ENCODE measurements at places on chromosomes 7 and 10.

DNA sequence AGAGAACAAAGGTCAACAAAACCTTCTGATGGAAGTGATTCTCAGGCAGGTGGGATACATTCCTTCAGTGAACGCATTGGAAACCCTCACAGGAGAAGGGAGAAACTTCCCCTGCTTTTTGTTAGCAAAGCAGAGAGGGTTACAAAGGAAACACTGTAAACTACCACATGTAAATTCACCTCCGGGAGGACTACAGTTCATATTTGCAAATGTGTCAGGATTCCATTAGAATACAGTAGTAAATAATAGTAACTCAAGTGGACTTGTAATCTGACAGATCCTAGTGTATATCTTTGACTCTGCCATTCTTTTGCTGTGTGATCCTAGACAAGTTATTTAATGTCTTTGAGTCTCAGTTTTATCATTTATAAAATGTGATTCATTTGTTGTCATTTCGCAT is 504.3 kb upstream of the NRP1 start:
- no peak for DNase-seq

GRCh38 chr7:159281573-159281972 is 136.9 kb upstream of the VIPR2 start:
- no peak for DNase-seq

- DNase-seq: peak; percentile 43
These were observed 569 bp downstream of the ZNF316 start for GRCh38 chr7:6637544-6638229.

- no peak for DNase-seq
These were observed 34.2 kb downstream of the C10orf71 start for GRCh38 chr10:49333192-49333591.

GRCh38 chr10:110005719-110006118 is 2.1 kb upstream of the ADD3 start:
- peak; percentile 64 for DNase-seq

GRCh38 chr10:126663328-126663727 is 7.2 kb downstream of the C10orf90 start:
- DNase-seq: no peak

GRCh38 chr7:107579554-107579884 is 527 bp upstream of the BCAP29 start:
- no peak for DNase-seq

GRCh38 chr7:133662830-133663229 is 410.0 kb downstream of the EXOC4 start:
- no peak for DNase-seq

GRCh38 chr7:106010866-106011265 is 47.8 kb downstream of the CDHR3 start:
- no peak for DNase-seq

DNA sequence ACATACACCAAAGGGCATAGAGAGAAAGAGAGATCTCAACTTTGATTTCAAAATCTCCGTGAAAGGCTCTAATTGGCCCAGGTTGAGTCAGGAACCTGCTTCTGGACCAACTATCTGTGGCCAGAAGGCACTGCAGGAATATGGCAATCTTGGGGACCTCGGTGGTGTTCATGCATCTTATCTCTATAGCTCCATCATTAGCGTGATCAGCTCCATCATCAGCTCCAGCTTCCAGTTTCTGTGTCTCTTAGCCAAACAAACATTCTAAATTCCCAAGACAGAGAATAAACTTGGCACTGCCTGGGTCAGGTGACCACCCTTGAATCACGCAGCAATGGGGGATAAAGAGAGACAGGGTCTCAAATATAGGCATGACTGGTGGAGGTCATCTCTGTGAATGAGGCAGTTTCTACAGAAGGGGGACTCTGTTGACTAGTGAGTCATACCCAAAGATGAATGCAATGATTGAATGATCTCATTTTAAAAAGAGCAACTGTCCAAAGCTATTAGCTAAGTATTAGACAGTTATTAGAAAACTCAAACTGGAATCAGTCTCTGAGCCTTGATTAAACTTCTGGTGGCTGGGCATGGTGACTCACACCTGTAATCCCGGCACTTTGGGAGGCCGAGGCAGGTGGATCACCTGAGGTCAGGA is 5.4 kb upstream of the NRF1 start:
- no peak for DNase-seq

- peak; percentile 70 for DNase-seq
These were observed 386.8 kb upstream of the POT1 start for GRCh38 chr7:125316466-125316865.

DNA sequence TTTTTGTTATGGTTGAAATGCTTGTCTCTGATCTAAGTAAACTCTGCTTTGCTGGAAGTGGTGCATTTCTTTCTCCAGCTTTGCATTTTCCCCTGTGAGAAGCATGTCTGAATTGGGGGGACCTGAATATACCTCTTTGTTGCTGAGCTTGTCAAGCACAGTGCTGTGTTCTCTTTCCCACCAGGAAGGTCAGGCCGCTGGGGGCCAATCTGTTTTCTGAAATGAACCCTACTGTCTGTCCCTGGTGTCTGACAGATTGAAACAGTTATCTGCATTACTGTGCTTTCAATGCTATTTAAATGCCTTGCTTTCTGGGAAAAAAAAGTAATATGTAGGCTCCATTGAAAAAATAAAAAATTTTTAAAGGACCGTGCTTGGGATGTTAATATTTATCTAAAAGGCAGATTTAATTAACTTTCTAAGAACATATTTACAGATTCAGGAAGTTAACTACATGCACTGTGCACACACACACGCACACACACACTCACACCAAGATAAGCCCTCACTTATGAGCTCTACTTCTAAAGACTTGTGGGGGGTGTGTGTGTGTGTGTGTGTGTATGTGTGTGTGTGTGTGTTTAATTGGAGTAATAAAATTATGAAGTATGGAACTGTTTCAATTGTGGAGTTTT is 127.0 kb upstream of the FZD1 start:
- peak; percentile 62 for DNase-seq

DNA sequence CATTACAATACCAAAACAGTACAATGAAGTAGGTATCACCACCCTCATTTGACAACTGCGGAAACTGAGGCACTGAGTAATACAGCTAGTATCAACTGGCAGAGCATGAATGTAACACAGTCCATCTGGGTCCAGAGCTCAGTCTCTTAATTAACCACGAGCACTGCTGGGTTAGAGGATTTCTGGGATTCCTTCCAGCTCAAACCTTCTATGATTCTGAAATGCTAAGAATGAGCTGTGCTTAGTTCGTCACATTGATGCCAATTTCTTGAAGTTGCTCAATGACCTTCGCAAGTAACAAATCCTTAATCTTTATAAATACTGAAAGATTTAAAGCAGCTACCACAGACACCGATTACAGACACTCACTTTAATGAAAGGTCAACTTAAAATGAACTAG is 62.5 kb downstream of the SGMS1 start:
- peak; percentile 69 for DNase-seq

DNA sequence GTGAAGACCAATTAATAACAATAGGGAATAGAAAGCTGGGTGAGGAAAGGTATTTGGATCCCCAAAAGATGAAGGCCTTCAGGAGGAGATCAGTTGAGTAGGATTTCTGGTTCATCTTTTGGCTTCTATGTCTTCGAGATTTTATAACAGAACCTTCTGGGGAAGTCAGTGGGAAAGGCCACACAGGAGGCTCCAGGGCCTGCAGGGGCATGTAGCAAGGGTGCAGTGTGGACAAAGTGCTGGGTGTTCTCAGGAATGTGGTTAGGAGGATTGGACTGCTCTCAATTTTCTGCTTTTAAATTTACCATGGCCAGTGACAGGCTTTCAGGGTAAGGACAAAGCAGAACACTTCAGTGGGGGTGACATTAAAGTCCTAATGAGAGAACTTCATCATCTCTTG is 378.0 kb downstream of the CCSER2 start:
- DNase-seq: no peak

DNA sequence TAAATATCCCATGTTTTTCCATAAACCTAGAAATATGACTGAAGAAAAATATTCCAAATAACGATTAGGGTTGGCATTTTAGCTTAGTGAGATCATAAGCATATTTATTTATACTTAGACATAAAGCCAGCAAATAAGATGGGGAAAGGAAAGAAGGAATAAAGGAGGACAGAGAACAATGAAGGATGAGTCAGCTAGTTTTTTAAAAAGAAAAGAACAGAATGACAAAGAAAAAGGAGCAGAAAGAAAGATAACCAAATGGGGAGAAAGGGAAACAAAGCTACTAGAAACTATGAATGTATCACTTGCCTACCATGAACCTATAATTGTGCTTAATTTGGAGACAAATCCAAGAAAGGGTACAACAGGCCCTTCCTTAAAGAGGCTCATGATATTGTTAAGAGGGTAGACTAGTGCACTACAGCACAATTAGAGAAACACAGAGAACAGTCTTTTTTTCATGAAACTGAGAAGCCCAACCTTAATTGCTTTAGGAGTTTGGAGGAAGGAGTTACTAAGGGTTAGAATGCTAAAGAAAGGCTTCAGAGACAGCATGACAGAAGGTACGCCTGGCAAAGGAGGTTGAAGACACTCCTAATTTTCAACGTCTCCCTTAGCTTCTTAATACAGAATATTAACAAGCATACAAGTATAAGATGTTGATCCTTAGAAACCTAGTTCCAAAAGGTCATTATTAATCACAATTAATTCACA is 23.9 kb downstream of the HERPUD2 start:
- no peak for DNase-seq

DNA sequence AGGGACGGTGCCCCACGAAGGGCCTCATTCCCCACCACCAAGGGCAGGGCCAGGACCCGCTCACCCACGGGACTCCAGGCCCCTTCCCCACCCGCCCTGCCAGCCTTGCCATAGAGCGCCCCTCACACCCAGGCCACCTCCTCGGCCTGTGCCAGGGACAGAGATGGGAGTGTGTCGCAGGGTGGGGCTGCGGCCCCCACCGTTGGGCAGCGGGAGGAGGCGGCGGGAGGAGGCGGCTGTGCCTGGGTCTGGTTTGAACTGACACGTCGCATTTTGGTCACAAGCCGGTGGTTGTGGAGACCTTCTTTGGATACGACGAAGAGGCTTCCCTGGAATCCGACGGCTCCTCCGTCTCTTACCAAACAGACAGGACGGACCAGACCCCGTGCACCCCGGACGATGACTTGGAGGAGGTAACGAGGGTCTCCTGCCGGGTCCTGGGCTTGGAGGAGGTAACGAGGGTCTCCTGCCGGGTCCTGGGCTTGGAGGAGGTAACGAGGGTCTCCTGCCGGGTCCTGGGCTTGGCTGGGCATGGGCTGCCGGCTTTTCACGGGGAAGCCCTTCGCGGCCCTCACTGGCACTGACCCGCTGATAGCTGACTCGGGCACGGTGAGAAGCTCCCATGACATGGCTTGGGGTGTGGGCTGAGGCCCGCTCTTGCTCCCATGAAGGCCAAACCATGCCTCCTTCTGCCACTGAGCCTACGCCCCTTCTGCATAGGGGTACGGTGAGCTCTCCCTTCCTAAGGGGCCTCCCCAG is 46.4 kb upstream of the DPYSL4 start:
- DNase-seq: no peak

GRCh38 chr10:133237588-133238465 is at the start of gene VENTX:
Gene VENTX (plus strand): TSS chr10:133237855. CDS start chr10:133237915, 60 bp downstream.
- no peak for DNase-seq

DNA sequence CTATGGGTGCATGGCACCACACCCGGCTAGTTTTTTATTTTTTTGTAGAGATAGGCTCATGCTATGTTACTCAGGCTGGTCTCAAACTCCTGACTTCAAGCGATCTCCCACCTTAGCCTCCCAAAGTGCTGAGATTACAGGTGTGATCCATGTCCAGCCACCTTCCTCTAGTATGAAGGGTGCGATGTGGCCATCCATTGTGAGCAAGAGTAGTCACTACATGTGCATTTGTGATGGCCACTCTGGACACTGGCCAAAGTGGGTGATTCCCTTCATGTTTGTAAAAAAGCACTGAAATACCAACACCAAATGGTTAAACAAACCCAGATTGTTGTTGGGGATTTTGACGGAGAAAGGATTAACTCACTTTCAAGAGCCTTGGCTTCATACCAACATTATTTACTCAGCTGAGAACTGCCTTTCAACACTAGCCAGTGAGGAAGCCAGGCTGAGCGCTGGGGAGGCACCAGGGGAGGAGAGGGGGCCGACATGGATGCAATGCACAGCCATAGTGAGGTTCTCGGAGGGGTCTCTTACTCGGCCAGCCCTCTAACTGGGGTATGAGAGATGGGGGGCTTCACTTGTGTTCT is 198.1 kb upstream of the LYZL2 start:
- DNase-seq: peak; percentile 87

GRCh38 chr10:128738386-128738915 is 612.2 kb upstream of the MKI67 start:
- DNase-seq: peak; percentile 25

- no peak for DNase-seq
These were observed 216.1 kb upstream of the ZMIZ1 start for GRCh38 chr10:78852466-78853240.

DNA sequence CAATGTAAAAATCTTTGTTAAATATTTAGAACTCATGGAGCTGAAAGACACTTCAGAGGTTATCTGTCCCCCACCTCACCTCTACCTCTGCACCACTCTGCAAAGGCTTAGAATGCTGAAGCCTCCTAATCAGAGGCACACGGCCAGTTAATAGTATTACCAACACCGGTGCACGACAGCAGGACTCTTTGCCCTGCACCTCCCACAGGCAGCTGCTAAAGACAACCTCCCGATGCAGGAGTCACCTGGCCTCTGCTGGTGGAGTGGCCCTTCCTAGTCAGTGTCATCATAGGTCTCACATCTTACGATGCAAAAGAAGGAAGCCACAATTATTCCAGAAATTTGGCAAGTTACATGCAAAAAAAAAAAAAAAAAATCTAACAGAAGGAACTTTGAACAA is 66.6 kb upstream of the MGMT start:
- DNase-seq: no peak

Measured in lung (tissue), 17 donors.